ENCODE measurements at places on chromosomes 2 and 18.

GRCh38 chr2:176101216-176101830, 1.7 kb downstream of the HOXD12 start:
- no peak for DNase-seq

DNA sequence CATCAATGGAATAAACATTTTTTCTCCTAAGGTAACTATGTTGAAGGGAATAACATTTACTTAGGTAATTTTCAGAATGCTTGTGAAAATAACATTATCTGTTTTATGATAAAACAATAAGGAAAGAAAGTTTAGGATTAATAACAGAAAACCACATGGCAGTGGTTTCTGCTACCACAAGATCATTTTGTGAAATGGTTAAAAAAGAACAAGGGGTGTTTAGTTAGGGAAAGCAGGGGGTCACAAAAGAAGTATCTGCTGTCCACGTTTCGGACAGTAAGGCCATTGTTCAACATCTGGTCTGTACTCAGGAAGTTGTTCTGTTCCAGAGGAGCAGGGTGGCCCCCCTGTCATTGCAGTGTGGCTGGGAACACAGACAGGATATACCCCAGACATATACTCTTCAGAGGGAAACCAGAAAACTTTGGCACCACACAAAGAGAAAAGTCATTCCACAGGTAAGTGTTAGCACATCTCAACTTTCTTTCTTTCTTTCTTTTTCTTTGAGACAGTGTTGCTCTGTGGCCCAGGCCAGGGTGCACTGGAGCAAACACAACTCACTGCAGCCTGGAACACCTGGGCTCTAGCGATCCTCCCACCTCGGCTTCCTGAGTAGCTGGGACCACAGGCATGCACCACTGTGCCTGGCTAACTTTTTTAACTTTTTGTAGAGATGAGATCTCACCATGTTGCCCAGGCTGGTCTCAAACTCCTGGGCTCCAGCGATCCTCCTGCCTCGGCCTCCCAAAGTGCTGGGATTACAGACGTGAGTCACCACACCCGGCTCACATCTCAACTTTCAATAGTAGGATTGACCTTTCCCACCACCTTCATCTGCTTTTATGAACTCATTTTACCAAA, 14.8 kb upstream of the ARL5A start:
- DNase-seq, result no peak

DNA sequence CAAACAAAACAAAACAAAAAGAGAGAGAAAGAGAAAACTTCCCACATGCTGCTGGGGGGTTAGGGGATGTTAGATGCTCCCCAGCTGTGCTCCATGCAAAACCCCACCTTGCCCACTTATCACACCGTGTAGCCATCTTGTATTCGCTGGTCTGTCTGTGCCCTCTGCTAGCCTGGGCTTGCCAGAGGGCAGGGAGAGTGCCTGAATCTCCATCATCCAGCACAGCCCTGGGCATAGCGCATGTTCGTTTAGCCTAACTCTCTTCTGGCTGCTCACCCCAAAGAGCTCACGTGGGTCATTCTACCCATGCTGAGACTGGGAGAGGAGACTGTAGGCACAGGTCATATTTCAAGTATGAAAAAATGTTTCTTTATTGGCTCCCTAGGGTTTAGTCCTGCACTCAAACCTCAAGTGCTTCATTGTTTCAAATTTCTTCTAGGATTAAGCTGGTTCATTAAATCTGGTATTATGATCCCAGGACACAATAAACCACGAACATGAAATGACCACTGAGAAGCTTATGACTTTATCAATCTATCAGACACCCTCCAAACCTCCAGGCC, 100.5 kb downstream of the KCNF1 start:
- no peak for DNase-seq

- DNase-seq, result no peak
Measured at GRCh38 chr2:232516551-232516950, 3.6 kb upstream of the PRSS56 start.

DNA sequence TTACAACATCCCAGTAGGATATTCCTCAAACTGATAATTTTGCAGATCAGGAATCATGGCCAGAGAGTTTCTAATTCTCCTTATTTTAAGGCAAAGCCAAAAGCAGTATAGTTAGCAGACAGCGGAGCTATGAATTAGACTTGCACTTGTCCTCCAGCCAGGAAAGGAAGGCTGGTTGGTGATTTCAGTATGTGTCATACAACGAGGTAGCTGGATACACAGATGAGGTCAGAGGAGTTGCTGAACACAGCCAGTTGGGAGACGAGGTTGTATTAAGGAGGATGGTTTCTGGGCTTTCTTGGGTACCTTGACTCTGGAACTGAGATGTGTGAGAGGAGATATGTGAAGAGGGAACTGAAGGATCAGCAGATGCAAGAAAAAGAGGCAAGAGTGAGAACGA, 185.2 kb downstream of the SOX11 start:
- no peak for DNase-seq

- DNase-seq, result no peak
Measured at GRCh38 chr2:56231361-56231760, 47.6 kb downstream of the CCDC85A start.

DNA sequence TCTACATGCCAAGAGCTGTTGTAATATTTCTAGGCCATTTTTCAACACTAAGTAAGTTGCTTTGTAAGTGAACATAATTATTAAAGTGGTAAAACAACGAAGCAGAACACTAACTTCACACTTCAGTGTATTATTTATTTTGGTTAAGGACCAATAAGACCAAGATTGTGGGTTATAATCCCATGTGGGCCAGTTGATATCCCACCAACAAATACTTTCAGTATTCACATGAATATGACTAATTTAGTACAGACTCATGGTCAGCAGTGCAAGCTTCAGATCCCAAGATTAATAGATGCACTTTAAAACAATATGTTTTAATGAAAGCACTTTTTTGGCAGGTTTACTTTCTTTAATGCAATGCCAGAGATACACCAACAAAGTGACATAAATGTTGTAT, 154.3 kb downstream of the LCLAT1 start:
- no peak for DNase-seq

- DNase-seq, result no peak
Measured at GRCh38 chr18:11741505-11742145, 52.6 kb downstream of the GNAL start.

DNA sequence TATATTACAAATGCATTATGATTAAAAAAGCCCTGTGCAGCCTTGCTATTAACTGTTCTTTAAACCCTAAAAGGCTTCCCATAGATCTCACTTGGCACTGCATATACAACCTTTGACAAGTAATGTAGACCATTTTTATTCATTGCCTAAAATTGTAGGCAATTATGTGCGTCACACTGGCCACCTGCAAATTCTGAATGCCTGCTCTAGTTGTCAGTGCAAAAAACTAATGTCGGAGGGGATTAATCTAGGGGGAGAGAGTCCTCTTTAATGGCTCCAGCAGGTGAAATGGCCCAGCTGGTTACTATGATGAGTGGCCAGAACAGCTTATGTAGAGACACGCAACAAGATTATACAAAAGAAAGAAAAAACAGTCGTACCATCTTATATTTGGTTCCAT, 123.2 kb downstream of the OLA1 start:
- no peak for DNase-seq

GRCh38 chr2:168679081-168679480, 123.4 kb upstream of the NOSTRIN start:
- no peak for DNase-seq

GRCh38 chr18:42339372-42339771, 384.3 kb downstream of the PIK3C3 start:
- DNase-seq, result no peak

GRCh38 chr2:10036095-10036884, 7.1 kb upstream of the KLF11 start:
- DNase-seq, result no peak
